ENCODE measurements at places on chromosomes 6 and 20.

GRCh38 chr6:127073222-127073621 is 45.2 kb upstream of the RSPO3 start:
- no peak for DNase-seq

DNA sequence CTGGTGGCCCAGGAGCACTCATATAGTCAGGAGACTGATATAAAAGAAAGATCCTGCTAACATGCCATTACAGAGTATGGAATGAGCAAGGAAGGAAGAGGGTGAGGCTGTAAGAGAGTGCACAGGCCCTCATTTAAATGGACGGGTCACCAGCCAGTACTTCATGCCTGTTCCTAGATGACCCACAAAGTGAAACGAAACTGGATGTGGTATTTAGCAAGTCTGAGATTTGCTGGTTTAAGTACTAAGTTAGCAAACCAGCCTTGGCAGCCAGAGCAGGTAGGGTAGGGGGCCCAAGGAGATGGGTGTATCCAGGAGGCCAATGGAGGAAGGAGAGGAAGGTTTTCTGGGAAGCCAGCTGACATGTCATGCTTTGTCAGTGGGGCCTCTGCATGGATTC is 15.9 kb downstream of the NT5E start:
- DNase-seq: no peak

DNA sequence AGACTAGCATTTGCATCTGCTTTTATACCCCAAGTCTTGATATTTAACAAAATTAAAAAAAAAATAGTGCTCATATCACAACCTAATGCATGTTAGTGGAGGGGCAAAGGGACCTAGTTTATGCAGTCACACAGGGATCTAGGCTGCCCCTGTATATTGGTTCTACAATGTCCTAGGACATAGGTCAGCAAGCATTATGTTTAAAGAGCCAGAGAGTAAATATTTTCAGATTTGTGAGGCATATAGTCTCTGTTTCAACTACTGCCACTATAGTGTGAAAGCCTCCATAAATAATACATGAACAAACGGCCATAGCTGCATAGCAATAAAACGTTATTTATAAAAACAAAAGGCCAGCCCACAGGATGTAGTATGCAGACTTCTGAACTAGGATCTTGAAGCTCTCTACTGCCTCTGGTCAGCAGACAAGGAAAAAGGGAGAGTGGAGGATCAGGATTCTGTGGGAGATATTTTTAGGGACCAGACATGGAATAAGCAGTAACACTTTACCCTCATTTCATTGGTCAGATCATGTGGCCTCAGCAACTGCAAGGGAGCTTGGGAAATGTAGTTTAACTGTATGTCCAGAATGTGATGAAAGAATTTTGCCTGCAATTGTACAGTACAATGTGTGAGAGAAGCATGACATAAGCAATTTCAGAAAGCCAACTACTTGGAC is 414.2 kb upstream of the SPTLC3 start:
- no peak for DNase-seq

- DNase-seq: no peak
These were observed 146.9 kb upstream of the SGK1 start for GRCh38 chr6:134464690-134465411.

DNA sequence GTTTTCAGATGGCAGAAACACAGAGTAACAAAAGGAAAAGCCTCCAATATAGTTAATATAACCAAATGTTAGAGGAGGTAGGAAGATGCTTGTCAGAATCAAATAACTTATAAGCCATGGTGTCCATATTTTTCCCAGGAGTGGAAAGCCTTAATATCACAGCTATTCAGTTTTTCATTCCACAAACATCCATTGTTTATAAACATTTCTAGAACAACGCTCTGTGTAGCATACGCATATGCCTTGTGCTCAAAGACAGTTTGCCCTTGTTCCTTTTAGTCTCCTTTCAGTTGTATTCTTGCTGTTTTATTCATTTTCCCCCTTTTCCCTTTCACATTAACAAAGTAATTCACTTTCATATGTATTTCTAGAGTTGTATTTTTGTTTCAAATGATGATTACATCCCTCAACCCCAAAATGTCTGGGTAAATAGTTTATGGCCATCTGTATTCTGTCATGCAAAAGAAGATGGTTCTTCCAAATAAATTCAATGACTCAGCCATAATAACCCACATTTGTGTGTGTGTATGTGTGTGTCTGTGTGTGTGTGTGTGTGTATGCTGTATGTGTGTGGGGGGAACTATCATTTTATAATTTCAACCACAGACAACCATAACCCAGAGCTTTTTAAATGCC is 455.7 kb upstream of the SOX4 start:
- no peak for DNase-seq

DNA sequence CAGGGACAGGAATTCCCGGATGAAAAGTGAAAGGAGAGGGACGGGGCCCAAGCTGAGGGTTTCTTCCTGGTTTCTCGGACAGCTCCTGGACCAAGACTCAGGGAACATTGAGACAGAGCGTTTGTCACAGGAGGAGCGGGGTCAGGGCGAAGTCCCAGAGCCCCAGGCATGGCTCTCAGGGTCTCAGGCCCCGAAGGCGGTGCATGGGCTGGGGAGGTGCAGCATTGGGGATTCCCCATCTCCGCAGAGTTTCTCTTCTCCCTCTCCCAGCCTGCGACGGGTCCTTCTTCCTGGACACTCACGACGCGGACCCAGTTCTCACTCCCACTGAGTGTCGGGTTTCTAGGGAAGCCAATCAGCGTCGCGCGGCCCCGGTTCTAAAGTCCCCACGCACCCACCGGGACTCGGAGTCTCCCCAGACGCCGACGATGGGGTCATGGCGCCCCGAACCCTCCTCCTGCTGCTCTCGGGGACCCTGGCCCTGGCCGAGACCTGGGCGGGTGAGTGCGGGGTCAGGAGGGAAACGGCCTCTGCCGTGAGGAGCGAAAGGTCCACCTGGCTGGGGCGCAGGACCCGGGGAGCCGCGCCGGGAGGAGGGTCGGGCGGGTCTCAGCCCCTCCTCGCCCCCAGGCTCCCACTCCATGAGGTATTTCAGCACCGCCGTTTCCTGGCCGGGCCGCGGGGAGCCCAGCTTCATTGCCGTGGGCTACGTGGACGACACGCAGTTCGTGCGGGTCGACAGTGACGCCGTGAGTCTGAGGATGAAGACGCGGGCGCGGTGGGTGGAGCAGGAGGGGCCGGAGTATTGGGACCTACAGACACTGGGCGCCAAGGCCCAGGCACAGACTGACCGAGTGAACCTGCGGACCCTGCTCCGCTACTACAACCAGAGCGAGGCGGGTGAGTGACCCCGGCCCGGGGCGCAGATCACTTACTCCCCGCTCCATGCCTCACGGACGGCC is 54.6 kb upstream of the POLR1H start:
- no peak for DNase-seq

- no peak for DNase-seq
These were observed 53.5 kb upstream of the CEP85L start for GRCh38 chr6:118704915-118705314.
